Stimulated activated CD8-positive, alpha-beta memory T cell treated with anti-CD3 and anti-CD28 coated beads, Interleukin-4, amount 100 ng/mL, for 4 hours (primary cell): ENCODE measurements at places on chromosomes 3 and 15.

DNA sequence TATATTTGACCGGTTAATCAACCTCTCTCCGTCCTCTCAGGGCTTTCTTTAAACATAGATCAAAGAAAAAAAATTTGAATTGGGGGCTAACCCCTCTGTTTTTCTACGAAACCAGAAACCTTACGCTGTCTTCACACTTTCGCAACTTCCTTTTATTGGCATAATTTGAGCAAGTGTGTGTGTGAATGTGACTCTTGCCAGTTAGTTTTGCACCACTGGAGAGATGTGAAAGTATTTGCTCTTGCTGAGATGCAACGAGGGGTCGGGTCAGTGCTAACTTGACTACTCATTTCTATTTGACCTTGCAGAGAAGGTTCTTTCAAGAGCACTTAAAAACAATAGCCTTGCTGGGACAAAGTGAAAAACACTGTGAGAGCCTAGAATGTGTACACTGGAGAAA, 81.2 kb downstream of the FAM43A start:
- no peak for DNase-seq

- no peak for DNase-seq
Measured at GRCh38 chr3:125123451-125124305, 67.9 kb upstream of the HEG1 start.

- DNase-seq, result no peak
Measured at GRCh38 chr3:54578417-54578816, 349.4 kb downstream of the LRTM1 start.

- no peak for DNase-seq
Measured at GRCh38 chr3:161274691-161275298, 53.7 kb downstream of the NMD3 start.

DNA sequence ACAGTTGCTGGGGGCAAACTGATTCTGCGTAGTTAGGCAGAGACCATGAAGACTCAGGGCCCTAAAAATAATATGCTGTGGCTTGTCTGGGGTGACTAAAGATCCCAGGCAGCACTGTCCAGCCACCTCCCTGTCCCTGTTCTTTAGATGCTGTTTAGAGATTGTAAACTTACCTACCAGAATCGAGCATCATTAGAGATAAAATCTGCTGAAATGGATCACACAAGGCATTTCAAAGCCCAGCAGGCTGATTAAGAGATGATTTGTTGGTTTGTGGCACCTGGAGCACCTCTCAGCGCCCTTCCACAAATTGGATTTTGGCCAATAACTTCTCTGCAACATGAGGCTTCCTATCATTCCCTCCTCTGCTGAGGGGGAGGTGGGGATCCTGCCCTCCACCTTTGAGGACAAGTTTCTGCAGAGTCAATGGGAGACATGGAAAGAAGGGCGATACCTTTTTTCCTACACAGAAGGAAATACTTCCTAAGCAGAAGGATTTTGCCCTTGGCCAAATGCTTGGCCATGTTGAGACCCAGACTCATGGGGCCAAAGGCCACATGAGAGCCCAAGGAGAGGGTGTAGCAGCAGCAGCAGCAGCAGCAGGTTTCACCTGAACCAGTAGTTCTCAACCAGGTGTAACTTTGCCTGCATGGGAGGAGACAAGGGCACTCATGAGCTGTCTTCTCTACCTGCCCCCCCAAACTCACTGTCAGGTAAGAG, 37.5 kb downstream of the SEMA5B start:
- no peak for DNase-seq

GRCh38 chr3:8767667-8768363, 1.6 kb downstream of the OXTR start:
- DNase-seq, result no peak

GRCh38 chr15:48370460-48370859, 39.2 kb downstream of the DUT start:
- no peak for DNase-seq

DNA sequence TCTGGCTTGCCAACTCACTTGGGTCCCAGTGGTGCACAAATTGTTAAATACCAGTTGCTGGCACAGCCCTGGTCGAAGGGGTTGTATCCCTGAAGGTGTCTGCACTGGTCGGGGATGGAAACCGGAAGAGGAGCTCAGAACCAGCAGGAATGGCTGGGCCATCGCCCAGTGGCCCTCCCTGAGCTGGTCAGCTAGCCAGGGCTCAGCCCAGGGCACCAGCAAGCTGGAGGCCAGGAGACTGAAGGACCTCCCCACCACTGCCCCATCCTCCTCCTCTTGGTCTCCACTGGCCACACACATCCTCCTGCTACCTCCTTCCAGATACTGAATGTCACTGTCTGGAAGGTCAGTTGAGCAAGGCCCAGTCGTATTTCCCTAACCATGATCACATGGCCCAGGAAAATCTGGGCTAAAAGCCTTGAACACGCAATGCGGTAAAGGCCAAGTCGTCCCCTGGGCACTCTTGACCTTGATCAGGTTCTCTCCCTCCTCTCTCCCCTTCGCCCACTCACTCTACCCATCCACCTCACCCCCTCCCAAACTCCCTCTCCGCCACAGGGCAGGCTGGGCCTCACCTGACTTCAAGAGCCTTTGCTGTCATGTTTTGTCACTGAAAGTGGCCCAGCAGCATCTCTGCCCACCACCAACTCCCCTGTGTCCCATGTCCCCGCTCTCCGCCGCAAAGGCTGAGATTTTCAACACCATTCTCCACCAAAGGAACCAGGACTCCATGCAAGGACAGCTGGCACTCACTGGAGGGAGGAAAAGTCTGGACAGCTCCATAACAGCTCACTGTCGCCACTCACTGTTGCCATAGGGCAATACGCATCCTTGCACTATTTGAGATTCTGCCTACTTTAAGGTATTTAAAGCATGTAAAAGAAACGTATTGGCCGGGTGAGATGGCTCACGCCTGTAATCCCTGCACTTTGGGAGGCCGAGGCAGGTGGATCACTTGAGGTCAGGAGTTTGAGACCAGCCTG, 12.1 kb downstream of the ZDHHC19 start:
- DNase-seq, result no peak

GRCh38 chr3:197539651-197540051, 16.1 kb downstream of the BDH1 start:
- DNase-seq, result no peak

- no peak for DNase-seq
Measured at GRCh38 chr15:98076021-98076816, 115.7 kb downstream of the ARRDC4 start.

DNA sequence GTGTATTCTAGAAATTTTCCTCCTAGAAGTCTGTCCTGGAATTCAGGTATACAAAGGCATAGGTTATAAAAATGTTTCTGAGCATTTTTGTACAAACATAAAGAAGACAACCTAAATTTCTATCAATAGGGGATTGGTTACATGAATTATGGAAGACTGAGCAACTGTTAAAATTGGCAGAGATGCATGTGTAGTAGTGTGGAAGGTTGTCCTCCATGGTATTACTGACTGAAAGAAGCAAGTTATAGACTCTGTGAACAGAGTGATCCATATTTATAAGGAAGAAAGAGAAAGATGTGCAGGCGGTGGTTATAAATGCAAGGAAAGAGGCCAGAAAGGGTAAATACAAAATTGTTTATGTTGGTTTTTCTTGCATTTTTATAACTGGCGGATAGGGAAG, 38.3 kb upstream of the CMTM7 start:
- no peak for DNase-seq

GRCh38 chr3:191499307-191500080, 38.5 kb downstream of the PYDC2 start:
- no peak for DNase-seq

GRCh38 chr3:165195241-165195639, 944 bp downstream of the SLITRK3 start:
- DNase-seq, result no peak

DNA sequence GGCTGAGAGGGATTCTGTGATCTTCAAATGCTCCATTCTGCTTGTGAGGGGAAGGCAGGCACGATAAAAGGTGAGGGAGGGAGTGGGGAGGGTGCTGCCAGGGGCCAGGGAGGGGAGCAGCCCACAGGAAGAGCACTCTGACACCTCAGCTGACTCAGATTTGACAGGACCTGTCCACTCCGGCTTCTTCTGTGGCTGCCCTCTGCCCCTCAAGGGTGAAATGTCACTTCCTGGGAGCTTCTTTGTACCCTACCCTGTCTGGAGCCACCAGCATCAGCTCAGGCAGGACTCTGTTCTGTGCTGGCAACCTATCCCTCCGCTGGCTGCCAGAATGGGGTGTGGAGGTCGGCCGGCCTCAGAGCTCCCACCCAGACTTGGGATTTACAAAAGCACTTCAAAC, 114.0 kb upstream of the HACD2 start:
- no peak for DNase-seq

GRCh38 chr3:66904831-66905493, 93.1 kb upstream of the KBTBD8 start:
- no peak for DNase-seq

DNA sequence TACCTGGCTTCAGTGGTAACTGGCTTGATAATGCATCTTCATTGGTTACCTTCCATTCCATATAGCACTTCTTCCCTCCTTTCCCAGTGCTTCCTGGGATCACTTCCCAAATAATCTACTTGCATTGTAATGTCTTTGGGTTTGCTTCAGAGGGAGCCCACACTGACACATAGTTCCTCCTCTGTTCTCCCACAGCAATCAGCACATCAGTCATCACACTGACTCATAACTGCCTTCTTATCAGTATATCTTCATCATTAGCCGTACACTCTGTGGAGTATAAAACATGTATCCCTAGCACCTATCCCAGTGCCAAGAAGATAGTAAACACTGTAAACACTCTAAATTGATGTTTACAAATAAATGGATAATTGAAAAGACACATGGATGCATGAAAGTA, 91.4 kb upstream of the SCN10A start:
- no peak for DNase-seq
